Activated CD8-positive, alpha-beta memory T cell treated with anti-CD3 and anti-CD28 coated beads, Interleukin-2, amount 50 U/mL, for 4 hours (primary cell): ENCODE measurements at places on chromosomes 4 and X.

GRCh38 chr4:73725510-73725909 lies 14.9 kb upstream of the CXCL8 start:
- DNase-seq, result no peak

DNA sequence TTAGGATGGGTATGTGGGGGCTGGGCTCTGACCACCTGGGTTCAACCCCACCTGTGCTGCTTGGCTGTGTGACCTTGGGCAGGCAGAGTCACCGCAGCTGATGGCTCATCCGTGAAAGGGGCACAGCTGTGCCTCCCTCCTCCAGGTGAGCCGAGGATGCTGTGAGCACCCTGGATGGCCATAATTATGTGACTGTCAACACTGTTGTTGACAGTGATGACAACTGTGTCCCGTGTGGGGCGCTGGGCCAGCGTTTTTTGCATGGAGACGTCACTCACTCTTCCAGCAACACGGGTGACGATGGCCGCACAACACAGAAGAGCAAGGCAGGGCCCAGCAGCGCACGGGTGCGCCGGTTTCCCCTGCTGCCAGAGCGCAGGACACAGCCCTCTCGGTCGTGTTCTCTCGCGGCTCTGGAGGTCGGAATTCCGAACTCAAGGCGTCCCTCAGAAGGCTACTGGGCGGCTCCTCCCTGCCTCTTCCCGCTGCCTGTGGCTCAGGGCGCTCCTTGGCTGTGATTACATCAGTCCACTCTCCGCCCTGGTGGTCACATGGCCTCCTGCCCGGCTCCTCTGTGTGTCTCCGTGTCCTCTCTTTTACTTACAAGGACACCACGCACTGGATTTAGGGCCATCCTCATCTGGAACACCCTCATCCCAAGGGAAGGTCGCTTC lies 1.3 kb downstream of the SH3TC1 start:
- DNase-seq, result no peak

- no peak for DNase-seq
These were observed 719.7 kb upstream of the GRIA3 start for GRCh38 chrX:122464341-122464740.

DNA sequence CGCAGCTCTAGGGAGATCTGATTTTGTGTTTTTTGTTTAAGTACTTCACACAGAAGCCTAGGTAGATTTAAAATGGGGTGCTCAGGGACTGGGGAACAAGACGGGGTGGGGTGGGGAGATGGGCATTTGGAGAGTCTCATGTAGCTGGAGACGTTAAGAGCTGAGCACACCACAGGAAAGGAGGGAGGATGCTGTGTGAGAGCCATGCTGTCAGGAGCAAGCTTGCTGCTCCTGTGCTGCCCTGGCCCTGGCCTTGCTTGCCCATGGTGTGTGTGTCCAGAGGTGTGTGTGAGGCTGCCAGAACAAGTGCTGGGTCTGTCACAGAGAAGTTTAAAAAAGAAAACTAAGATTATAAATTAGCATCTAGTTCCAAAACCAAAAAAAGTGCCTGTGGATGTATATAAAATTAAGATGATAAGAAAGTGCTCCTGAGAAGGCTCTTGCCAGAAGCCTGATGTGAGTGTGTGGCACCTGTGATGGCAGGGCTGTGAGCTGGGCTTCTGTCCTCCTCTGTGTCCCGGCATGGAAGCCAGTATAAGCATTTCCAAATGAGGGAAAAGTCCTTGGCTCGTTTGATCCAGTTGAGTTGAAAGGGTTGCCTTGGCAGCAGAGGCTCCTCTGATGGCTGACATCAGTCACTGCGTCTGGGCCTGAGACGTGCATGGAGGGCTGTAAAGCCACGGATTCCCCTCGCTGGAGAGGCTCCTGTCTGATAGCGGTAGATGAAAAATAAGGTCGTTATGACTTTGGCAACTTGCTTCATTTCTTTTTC lies 63.5 kb downstream of the NELFA start:
- no peak for DNase-seq

GRCh38 chr4:153110739-153111138 lies 93.5 kb upstream of the TRIM2 start:
- DNase-seq, result no peak

DNA sequence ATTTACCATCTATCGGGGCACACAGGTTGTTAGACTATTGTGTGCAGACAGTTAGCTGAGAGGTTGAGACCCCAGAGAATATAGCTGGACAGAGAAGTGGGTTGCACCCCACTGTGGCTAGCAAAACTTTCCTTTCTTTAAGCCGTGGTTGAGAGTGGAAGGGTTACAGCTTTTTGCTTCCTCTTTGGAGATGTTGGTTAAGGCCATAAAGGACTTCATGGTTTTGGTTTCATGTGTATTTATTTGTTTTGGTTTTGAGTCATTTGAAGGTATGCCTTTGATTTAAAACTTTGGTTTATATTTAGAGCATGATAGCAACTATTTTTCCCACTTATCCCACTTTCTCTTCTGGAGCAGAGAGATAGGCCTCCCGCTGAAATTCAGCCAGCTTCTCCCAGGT lies 274.3 kb upstream of the IL1RAPL1 start:
- DNase-seq, result no peak

DNA sequence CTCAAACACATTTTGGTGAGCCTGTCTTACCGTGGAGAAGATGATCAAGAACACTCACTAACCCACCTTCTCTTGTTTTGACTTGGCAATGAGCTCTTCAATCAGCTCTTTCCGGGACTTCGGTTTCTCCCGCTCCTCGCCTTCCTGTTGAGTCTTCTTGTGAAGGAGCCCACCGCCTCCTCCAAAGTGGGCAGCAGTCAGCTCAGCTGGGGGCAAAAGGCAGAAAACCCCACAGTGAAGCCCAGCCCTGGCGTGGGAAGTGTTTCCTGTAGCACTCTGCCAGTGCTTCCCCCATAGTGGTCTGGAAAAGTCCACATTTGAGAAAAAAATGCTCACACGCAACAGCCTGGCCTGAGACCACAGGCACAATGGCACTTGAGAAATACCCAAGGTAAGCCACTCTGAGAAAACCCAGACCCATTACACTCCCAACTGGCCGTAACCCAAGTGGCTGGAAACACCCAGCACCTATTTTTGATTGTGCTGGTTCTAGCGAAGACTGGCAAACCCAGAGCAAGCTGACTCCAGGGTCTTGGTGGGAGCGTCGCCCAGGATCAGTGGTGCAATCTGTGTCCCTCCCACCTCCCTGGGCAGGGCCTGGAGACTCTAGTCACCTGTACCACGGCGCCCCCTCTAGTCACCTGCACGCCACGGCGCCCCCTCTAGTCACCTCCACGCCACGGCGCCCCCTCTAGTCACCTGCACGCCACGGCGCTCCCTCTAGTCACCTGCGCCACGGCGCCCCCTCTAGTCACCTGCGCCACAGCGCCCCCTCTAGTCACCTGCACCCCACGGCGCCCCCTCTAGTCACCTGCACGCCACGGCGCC lies 8.6 kb downstream of the NOP14 start:
- no peak for DNase-seq

GRCh38 chr4:149121023-149121404 lies 678.8 kb upstream of the NR3C2 start:
- no peak for DNase-seq
